Ecto neural progenitor cell (in vitro differentiated cells): ENCODE measurements at places on chromosomes 13 and 19.

DNA sequence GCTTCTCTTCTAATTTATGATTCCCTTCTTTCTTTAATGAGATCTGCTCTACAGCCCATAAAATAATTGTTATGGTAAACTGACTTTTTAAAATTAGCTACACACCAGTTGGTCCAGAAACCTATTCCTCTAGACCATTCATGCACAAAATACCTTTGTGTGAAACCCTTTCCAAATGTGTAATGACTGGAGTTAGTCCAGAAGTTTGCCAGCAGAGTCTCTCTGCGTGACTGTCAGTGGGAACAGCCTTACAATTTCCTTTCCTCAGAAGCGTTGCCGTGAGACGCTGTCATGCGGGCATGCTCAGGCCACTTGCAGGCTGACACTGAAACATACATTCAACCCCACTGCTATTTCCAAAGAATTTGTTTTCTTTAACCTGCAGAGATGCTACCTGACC, 965.2 kb downstream of the PCDH9 start:
- no peak for DNase-seq

- DNase-seq, result no peak
Observed at GRCh38 chr13:44796597-44797490, 192.4 kb downstream of the NUFIP1 start.

GRCh38 chr13:79413521-79413920, 7.5 kb upstream of the RBM26 start:
- DNase-seq, result no peak

GRCh38 chr19:44718441-44719261, 19.7 kb downstream of the CEACAM16 start:
- no peak for DNase-seq

DNA sequence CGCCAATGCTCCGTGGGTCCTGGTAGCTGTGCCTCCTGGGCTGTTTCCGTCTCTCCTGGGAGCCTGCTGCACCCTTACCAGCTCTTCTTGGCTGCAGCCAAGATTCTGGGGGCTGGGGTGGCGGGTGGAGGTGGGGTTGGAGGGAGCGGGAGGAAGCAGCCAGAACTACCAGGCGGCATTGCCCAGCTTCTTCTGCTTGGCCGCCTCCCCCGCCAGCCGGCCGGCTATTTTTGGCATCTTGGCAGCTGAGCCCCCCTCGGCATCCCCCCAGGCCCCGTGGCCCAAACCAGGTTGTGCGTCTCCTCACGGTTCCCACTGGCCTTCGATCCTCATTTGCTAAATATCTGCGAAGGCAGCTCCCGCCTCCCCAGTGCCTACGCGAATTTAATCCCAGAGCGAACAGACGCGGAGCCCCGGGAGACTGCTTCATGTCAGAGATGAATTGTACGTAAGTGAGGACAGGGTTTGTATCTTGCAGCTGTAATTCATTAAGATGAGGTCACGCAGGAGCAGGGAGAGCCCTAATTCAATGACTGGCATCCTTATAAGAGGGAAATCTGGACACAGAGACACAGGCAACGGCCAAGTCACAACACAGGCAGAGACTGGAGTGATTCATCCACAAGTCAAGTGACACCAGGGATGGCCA, 12.8 kb upstream of the PEAK3 start:
- no peak for DNase-seq

- DNase-seq, result no peak
Observed at GRCh38 chr13:113972451-113973217, 1.2 kb downstream of the C13orf46 start.

GRCh38 chr13:31807090-31807541, 67.8 kb downstream of the RXFP2 start:
- no peak for DNase-seq
